ENCODE measurements at places on chromosomes 2 and 18. TPM values are rescaled to one million over a fixed set of nuclear protein-coding genes. Genes with fewer than 3 reads are reported as not detected.
A peak's percentile ranks its signal among the peaks of the same experiment; 100 is the strongest.

Gene PLEKHH2
- total RNA-seq, result 78.7 TPM

Gene STAT4
- total RNA-seq, result 2.3 TPM

Gene RSAD2
- 3.1 TPM for total RNA-seq

Gene MC5R
- total RNA-seq, result not detected

Gene TLX2
- total RNA-seq, result not detected

Gene RMC1
- total RNA-seq, result 32.4 TPM

Gene ASIC4
- total RNA-seq, result 0.42 TPM

Gene TMEM87B
- 20.1 TPM for total RNA-seq

Gene TEKT4
- not detected for total RNA-seq

GRCh38 chr2:154696810-154697417 lies 1.6 kb upstream of the KCNJ3 start:
- no peak for DNase-seq

DNA sequence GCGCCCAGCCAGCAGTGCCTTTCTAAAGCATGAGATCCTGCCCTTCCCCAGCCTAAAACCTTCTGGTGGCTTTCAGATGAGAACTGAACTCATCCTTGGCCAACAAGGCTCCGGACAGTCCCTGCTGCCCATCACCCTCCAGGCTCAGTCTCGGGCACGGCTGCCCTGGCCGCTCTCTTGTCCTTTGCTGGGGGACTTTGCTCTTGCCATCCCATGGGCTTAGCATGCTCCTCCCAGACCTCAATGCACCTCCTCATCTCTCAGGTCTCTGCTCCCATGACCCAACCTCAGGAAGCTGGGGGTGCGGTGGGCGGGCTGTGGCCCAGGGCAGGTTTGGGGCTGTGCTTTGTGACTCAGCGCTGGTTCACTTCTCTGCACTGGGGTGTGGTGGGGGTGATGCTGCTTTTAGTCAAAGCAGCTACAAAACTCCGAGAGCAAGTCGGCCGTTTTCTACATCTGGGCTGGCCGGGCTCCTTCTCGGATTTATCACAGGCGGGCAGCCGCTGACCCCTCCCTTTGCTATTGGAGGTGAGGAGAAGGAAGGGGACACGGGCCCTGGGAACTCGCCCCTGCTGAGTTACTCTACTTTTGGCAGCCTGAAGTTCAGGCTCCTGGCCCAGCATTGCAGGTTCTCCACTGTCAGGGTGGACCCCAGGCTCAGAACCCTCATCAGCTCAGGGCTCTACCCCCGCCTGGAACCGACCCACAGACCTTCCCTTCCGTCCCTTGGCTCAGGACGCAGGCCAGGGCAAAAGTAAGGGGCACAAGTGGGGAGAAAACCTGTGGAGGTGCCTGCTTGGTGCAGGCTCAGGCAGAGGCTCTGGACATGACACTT lies 90.6 kb upstream of the TAF1B start:
- no peak for DNase-seq

- no peak for DNase-seq
Observed at GRCh38 chr2:7262727-7263126, 345.5 kb downstream of the RNF144A start.

GRCh38 chr2:175792881-175793280 lies 209.2 kb downstream of the LNPK start:
- DNase-seq, result no peak

- DNase-seq, result no peak
Observed at GRCh38 chr2:195364015-195364965, 292.7 kb upstream of the SLC39A10 start.

DNA sequence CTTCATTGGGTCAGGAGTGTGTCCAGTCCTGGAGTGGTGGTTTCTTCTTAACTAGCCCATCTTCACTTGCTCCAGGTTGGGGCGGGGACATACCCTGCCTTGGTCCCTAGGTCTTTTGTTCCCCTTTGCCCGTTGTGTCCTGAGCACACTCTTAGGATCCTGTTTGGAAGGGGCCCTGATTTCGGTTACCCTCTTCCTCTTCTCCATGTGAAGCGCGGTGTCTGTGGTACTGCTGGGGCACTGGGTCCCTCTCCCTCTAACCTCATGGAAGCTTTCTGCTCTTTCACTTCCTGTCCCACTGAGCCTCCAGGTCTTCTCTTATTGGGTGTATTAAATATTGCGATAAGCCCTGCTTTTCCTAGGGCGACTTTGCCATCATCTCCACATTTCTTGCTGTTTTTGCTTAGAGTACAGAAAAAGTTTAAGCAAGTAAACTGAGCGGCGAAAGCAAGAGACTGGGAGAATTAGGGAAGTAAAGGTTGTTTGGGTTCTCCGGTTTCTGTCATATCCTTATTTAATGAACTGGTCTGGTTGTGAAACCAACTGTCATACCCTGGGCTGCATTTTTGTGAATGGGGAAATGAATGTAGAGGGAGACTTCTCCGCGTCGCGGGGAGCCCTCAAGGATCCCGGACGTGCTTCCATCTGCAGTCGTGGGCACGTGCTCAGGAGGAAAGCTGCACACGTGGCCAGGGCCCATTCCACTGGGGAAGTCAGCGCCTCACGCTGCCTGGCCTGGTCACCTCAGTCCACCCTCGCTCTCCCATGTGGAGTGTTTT lies 73.8 kb upstream of the B3GNT7 start:
- DNase-seq, result peak; percentile 31

GRCh38 chr2:223008956-223009355 lies 43.0 kb upstream of the KCNE4 start:
- no peak for DNase-seq

GRCh38 chr2:222410534-222410933 lies 13.8 kb upstream of the SGPP2 start:
- no peak for DNase-seq

- no peak for DNase-seq
Observed at GRCh38 chr18:26546875-26547645, 1.3 kb downstream of the KCTD1 start.

- no peak for DNase-seq
Observed at GRCh38 chr2:96596596-96596995, 41.5 kb downstream of the KANSL3 start.

GRCh38 chr2:20599861-20600461 lies 50.9 kb downstream of the HS1BP3 start:
- peak; percentile 13 for DNase-seq

- no peak for DNase-seq
Observed at GRCh38 chr18:22032392-22032961, 136.9 kb upstream of the GATA6 start.

DNA sequence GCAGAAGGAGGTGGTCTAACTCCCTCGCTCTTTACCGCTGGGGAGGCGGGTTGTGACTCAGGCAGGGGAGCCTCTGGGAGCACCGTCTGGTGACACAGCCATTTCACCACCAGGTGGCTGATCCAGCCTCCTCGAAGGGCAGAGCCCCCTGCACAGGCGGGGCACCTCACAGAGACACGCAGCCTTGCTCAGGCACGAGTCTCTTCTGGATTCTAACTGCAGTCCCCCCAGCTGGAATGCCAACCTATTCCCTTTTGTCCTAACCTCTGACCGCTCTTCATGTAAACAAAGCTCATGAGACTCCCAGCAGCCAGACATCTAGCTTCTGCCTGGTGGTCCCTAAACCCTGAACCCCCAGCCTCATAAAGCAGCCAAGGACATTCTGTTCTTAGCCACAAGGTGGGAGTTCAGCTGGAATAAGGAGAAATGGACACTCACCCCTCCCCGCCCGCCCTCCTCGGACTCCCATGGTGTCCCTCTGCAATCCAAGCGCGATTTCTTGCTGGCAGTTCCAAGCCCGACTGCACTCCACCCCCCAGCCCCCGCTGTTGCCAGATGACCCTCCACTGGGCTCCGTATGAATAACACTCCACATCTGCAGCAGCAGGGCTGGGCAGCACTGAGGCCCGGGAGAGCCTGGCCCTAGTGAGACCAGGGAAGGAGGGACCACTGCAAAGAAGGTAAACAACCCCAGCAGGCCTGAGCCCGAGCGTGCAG lies 84.3 kb downstream of the TNS1 start:
- no peak for DNase-seq

- no peak for DNase-seq
Observed at GRCh38 chr2:85920810-85921545, 32.2 kb upstream of the ST3GAL5 start.

DNA sequence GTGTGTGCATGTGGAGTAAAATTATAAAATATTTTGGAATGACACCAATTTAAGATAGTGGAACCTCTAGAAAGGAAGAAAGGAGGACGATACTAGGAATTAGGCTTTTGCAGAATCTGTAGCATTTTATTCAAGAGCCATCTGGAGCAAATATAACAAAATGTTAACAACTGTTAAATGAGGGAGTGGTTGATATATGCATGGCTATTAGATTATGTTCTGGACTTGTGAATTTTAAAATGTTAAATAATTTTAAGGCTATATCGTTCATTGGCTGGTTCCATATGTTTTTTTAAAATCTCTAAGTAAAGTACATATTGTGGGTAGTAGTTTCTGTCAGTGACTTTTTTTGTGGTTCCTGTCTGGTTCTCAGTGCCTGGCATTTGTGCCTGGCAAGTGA lies 123.2 kb downstream of the PKP4 start:
- DNase-seq, result no peak

DNA sequence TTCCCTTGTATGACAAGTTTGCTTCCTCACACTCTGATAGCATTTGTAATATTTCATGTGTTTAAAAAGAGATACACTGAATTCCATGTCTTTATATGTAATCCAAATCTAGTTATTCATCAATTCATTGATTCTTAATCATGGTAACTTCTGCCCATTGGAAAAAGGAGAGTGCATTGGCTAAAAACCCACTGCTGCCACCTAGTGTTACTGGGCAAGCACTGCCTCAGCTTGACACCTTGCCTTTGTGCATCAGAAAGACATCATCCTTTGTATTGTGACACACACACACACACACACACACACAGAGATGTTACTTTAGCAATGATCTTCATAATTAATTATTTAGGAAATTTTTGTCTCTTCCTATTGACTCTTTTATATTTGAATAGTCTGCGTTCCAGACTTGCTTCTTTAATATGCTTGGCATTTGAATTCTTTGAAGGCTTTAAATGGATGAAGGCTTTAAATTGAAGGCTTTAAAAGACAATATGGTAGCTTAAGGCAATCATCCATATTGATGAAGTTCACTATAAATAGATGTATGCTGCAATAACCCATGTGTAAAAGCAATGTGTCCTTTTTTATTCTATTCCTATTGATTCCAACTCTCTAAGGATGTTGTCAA lies 414.2 kb upstream of the CHST9 start:
- peak; percentile 49 for DNase-seq

- DNase-seq, result no peak
Observed at GRCh38 chr2:60466161-60466702, 87.2 kb downstream of the BCL11A start.
